ENCODE measurements at places on chromosomes 6 and 20.

DNA sequence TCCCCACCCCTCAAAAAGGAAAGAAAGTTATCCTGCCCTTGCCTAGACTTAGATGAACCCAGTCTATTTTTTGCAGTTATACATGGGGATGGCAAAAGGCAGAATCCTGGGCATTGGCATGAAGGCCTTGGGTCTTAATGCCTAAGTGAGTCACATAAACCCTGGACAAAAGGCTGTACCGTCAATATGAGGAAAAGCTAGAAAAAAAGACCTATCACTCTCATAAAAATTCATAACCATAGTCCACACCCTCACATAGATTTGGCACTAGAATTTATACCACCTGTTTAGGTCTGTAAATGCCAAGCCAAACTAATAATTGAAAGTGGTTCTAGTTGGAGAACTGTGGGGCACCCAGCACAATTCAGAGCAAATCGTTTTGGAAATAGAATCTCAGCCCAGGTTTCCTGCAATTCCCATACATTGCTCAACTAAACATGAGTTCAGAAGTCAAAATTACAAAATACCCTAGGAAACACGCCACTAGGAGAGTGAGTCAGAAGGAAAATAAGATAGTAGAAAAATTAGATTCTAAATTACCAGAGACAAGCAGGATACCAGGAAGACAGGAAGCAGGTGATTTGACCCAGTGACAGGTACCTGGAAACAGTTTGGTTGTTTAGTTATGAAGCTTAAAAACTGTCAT, 70.4 kb upstream of the FUCA2 start:
- DNase-seq = no peak

GRCh38 chr6:20538907-20539306, 4.7 kb downstream of the CDKAL1 start:
- no peak for DNase-seq

DNA sequence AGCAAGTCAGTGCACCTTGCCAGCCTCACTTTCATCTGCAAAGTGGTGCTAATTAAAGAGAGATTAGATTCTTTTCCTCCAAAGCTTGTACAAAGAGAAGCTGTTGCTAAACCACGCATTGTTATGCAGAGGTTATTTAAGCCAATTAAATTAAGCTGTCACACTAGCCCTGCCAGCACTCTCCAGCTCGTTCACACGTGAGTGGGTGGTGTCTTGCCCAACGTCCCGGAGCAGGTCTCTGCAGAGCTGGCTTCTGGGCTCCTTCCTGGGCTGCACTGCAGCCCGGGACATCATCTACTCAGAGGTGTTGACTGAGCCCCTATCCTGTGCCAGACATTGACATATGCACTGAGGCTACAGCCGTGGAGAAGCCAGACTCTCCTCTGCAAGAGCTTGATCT, 401.6 kb upstream of the SULF2 start:
- no peak for DNase-seq

DNA sequence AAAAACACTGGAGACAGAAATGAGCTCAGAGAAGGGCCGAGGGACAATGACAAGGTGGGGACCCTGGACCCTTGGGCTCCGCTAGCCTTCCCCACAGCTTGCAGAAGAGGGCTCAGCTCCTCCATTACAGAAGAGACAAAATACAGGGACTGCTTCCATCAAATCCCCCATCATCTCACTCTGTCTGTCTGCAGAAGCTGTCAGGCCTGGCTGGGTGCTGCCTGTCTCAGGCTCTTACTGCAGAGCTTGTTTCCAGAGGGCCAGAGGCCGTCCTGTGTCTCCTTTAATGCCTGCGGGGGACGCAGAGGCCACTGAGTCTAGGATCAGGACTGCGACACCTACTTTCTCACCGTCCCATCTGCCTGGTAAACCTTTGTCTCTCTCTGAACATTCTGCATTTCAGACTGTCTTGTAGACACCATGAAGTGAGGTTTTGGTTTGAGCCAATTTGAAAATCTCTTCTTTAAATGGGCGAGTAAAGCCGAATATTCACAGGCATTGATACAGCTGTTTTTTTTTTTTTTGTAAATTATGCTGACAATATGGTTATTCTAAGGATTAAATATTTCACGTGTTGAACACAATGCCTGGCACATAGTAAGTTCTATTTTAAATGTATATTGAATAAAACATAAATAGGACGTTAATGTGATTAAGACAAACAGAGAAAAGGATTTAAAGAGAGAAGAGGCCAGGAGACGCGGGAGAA, 28.3 kb downstream of the RNASET2 start:
- DNase-seq = no peak

DNA sequence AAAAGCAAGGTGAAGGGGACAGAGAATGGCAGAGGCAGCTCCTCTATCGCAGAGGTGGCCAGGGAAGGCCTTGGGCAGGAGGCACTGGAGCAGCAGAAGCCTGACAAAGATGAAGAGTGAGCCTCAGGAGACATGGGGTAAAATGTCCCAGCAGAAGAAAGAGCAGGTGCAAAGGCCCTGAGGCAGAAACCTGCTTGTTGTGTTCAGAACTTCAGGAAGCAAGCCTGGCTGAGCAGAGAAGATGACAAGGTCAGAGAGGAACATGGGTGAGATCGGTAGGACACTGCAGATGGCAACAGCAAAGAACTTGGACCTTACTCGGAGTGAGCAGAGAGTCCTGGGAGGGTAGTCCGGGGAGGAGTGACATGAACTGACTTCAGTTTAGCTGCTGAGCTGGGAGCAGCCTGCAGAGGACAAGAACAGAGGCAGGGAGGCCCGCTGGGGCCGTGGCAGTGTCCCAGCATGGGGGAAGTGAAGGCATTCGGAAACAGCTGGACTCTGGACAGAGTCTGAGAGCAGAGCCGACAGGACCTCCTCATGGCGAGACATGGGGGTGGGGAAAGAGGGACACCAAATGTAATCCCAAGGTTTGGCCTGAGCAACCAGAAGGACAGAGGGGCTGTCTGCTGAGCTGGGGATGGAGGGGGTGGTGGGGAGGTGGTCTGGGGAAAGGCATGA, 106.3 kb downstream of the PREX1 start:
- DNase-seq = no peak

- DNase-seq = no peak
Measured at GRCh38 chr20:46182276-46183200, 64.4 kb downstream of the CD40 start.

GRCh38 chr6:4368649-4369048, 233.3 kb upstream of the ECI2 start:
- DNase-seq = no peak

- peak; percentile 43 for DNase-seq
Measured at GRCh38 chr6:128725271-128726233, 157.4 kb upstream of the LAMA2 start.

DNA sequence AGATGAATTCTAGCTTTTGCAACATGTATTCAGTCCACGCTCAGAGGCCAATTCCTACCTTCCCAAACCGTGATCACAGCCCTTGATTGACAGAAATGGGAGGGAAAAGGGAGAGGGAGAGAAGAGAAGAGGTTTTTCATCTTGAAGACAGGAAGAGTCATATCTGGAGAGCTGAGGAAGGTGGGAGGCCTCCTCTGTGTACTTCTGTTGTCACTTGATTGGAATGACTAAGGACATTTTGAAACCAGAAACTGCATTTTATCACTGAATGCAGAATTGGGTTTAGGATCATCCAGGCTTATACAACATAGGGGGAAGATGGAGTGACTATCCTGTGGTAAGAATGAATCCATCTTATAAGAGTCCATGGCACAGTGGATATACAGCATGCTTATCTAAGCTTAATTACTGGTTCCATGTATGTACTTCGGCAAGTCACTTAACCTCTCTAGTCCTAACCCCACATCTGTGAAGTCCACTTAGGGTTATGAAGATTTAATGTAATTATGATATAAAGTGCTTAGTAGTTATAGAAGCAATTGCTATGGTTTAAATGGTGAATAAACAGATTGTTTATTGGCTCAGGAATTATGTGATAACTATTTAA, 144.0 kb downstream of the BCKDHB start:
- DNase-seq = peak; percentile 17

DNA sequence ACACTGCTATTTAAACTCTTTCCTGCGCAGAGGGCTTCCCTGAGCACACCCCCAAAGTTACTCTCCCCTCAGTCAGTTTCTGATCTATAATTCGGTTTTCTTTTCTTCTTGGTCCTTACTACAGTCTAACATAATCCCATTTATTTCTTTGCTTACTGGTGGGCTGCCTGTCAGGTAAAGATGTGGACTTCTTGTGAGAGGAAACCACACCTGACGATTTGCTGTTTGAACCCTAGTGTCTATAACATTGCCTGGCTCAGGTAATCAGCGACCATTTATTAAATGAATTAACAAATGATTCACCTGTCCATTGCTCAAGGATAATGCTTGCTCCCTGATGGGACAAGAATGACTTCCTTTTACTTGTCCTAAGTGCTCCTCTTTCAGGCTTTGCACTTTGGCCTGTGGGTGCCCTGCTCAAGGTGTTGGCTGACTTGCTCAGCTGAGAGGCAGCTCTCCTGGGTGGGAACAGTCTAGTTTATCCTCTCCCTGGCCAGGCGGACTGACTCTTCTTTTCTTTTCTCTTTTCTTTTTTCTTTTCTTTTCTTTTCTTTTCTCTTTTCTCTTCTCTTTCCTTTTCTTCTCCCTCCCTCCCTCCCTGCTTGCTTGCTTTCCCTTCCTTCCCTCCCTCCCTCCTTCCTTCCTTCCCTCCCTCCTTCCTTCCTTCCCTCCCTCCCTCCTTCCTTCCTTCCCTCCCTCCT, 233.1 kb downstream of the BCAS1 start:
- DNase-seq = no peak

DNA sequence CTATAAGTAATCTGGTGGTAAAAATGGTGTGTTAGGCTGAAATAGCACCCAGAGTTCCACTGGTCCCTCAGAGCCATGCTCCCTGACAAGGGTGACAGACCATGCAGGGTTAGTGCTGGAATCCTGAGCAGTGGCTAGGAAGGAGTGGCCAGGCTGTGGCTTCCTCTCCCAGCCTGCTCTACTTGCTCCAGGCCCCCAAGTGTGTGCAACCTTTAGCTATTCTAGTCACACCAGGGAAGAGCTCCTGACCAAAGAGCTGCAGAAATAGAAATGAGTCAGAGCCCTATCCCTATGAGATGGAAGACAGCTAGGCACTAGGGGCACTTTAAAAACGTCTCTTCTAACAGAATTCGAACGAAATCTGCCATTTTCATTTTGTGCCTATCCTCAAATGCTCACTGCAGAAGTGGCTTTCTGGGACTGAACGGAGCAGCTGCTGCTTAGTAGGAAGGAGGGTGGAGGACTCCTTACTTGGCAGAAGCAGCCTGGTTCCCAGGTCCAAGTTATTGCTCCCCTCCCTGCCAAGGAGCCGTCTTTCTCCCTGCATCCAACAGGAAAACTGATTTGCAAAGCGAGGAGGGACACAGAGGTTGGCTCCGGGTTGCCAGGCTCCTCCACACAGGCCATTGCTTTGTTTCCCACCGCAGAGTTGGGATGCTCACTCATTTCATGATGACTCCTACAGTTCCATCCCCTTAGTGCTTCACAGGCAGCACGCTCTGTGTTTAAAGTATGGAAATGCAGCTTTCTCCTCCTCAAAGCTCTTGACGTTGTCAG, 754.5 kb downstream of the C6orf118 start:
- DNase-seq = no peak

DNA sequence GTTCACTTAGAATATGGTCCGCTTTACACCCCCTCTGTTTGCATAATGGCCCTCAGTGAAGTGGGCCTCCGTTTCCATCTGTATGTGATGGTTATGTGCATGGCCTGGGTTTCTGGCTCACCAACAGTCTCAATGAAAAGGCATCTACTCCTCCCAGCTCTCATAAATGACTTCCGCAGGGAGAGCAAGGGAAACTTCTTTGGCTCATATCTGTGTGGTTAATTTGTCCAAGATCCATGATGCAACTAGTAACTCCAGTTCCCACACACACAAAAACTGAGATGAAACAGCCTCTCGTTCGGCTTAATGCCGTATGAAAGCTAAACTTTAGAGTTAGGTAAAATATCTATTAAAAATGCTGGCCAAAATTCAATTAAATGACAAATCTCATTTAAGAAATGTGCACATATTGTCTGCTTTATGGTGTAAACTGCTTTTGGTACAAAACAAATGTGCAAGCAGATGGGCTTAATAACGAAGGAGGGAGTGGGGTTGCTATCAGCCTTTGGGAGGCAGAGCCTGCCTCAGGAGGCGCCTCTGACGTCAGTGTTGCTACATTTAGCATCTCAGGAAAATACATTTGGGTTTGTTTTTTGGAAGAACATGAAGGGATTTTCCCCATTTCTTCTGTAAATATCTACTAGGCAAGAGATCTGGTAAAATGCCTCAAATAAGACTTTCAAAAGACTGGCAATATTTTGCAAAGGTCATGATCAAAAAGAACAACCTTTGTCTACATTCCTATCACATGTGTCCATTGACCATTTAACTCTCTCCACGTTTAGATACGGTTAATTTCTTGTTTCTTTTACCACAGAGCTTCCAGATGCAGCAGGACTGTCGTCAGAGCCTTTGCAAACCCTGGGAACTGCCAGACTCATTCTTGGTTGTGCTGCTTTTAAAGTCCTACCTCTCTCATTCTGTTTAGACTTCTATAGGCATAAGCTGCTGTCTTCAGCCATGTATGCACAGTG, 96.8 kb downstream of the ARMC2 start:
- DNase-seq = peak; percentile 90

- no peak for DNase-seq
Measured at GRCh38 chr6:26743941-26744699, 84.6 kb upstream of the ZNF322 start.

- no peak for DNase-seq
Measured at GRCh38 chr6:25004357-25004756, 68.6 kb upstream of the RIPOR2 start.

DNA sequence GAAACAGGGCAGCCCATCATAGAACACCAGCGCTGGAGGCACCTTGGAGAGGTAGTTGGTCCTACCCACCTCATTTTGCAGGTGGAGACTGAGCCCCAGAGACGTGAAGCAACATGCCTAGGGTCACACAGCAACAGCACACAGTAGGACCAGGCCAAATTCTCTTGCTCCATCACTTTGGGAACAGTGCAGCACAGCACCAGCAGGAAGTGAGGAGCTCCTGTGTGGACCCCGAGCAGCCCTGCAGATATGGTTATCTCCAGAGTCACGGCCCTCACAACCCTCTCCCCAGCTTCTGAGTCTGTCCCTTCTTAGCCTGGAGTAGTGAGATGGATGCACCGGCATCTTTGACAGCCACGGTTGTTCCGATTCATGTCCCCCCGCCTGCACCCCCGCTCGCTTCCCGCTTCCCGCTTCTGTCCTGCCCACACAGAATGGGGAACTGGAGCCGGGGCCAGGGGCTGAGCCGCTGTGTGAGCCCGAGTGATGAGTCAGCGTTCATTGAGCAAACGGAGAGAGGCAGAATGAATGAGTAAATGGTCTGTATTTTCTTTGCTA, 72.6 kb upstream of the DUSP22 start:
- DNase-seq = no peak

GRCh38 chr6:168050881-168051586, 28.0 kb downstream of the FRMD1 start:
- peak; percentile 18 for DNase-seq

- DNase-seq = no peak
Measured at GRCh38 chr20:25600632-25601031, 15.3 kb upstream of the NINL start.

GRCh38 chr6:152734630-152735029, 16.0 kb upstream of the VIP start:
- DNase-seq = no peak

DNA sequence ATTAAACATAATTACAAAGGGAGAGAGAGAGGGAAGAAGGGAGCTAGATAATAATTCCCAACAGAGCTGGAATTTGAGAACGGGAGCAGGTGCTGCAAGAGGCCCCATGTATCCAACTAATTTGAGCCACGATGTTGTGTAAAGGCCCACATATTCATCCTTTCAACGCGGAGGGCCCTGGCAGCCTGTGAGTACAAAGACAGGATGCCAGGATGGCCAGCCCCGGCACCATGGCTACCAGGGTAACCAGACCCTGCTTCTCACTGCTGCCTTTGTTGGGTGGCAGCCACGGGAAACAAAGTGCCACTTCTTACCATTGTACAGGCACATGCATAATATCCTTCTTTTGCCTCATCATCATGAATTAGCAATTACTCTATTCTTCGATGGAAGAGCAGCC, 492.0 kb upstream of the NRSN1 start:
- no peak for DNase-seq

All from AG08395 (cell line).